MCF 10A (cell line): ENCODE measurements at places on chromosomes 6 and 20. TPM values are rescaled to one million over a fixed set of nuclear protein-coding genes. Genes with fewer than 3 reads are reported as not detected.

Gene FHL5
- not detected in 2 replicates for total RNA-seq

Gene FAM184A
- total RNA-seq, result 1.3 and 2.2 TPM in 2 replicates

- no peak overlapping the region for H3K27ac ChIP-seq
- no peak for DNase-seq
These were observed 205.3 kb downstream of the NFATC2 start for GRCh38 chr20:51337126-51337805.

Gene PPP1R16B
- total RNA-seq, result not detected in 2 replicates

Gene CNR1
- 0.16 TPM in 1 of 2 replicates, not detected in the other for total RNA-seq

DNA sequence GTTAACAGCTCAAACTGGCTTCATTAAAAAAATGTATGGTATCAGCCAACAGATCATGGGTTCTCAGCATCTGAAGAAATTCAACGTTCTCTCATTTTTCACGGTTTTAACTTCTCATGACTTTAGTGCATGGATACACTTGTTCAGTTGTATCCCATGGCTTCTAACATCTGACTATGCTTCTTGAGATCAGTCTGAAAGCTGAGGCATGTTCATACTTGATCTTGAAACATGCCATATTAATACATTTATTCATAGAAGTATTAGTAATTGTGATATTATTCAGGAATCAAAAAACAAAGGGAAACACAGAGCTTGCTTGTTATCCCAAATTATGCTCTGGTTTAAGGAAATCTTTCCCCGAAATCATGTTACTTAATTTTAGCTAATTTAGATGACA, 649.4 kb downstream of the PRKN start:
- H3K4me3 ChIP-seq, result no peak overlapping the region
- no peaks in the 10 kb centered on the region for H3K36me3 ChIP-seq
- H3K4me1 ChIP-seq, result no peaks in the 10 kb centered on the region
- no peak for DNase-seq

Gene FAM83C
- total RNA-seq, result not detected in 2 replicates

- no peak overlapping the region for H3K27ac ChIP-seq
- H3K4me1 ChIP-seq, result no peaks in the 10 kb centered on the region
- H3K36me3 ChIP-seq, result peaks cover 29% of the 10 kb centered on the region
- H3K27me3 ChIP-seq, result no peaks in the 10 kb centered on the region
- no peak overlapping the region for H3K4me3 ChIP-seq
These were observed 34.2 kb upstream of the C20orf203 start for GRCh38 chr20:32707691-32708581.

- no peak overlapping the region for H3K4me3 ChIP-seq
- peaks cover under 1% of the 10 kb centered on the region for H3K4me1 ChIP-seq
- H3K27ac ChIP-seq, result peak overlapping the region; percentile 33
- DNase-seq, result no peak
- peaks cover 22% of the 10 kb centered on the region for H3K36me3 ChIP-seq
These were observed 15.2 kb downstream of the DEF6 start for GRCh38 chr6:35312807-35313206.

DNA sequence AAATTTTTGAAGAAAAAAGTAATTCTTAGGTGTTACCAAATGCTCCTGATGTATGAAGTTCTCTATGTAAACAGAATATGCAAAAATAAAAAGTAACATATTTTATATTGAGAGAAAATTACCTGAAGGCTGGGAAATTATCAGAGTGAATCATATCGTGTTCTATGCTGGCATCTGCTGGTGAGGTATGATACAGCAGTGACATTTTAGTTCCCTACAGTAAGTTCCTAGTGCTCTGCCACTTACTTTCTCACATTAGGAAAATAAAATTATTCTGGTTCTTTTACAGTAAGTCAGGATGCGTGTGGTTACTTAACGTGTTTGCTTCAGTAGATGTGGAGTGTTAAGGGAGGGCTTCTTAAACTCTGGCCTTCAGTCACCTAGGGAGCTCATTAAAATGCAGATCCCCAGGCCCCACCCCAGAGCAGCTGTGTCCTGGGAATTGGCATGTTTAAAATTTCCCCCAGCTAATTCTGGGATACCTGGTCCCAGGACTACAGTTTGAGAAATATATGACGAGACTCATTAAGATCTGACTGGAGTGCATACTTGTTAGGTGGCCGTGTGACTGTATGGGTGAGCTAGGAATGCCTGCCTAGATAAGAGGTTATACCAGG, 3.2 kb downstream of the ACTR5 start:
- H3K27ac ChIP-seq, result no peak overlapping the region
- H3K36me3 ChIP-seq, result peaks cover 46% of the 10 kb centered on the region
- no peaks in the 10 kb centered on the region for H3K27me3 ChIP-seq
- DNase-seq, result peak; percentile 51
- H3K4me1 ChIP-seq, result peaks cover 18% of the 10 kb centered on the region
- no peak overlapping the region for H3K4me3 ChIP-seq

Gene CENPB
- total RNA-seq, result 51.5 and 54.8 TPM in 2 replicates

Gene KCNQ2
- not detected in 2 replicates for total RNA-seq

GRCh38 chr6:168206186-168206585, 113.4 kb downstream of the DACT2 start:
- no peak overlapping the region for H3K4me3 ChIP-seq
- no peak for DNase-seq
- no peak overlapping the region for H3K27ac ChIP-seq
- no peaks in the 10 kb centered on the region for H3K36me3 ChIP-seq
- peaks cover 14% of the 10 kb centered on the region for H3K27me3 ChIP-seq

Gene MRAP2
- 0.15 and 0.33 TPM in 2 replicates for total RNA-seq

Gene NHLRC1
- total RNA-seq, result not detected in 2 replicates

- H3K4me3 ChIP-seq, result no peak overlapping the region
- no peaks in the 10 kb centered on the region for H3K27me3 ChIP-seq
- peaks cover 5% of the 10 kb centered on the region for H3K36me3 ChIP-seq
- H3K4me1 ChIP-seq, result peaks cover 5% of the 10 kb centered on the region
- DNase-seq, result no peak
These were observed 7.7 kb upstream of the CDK5RAP1 start for GRCh38 chr20:33408716-33409654.

DNA sequence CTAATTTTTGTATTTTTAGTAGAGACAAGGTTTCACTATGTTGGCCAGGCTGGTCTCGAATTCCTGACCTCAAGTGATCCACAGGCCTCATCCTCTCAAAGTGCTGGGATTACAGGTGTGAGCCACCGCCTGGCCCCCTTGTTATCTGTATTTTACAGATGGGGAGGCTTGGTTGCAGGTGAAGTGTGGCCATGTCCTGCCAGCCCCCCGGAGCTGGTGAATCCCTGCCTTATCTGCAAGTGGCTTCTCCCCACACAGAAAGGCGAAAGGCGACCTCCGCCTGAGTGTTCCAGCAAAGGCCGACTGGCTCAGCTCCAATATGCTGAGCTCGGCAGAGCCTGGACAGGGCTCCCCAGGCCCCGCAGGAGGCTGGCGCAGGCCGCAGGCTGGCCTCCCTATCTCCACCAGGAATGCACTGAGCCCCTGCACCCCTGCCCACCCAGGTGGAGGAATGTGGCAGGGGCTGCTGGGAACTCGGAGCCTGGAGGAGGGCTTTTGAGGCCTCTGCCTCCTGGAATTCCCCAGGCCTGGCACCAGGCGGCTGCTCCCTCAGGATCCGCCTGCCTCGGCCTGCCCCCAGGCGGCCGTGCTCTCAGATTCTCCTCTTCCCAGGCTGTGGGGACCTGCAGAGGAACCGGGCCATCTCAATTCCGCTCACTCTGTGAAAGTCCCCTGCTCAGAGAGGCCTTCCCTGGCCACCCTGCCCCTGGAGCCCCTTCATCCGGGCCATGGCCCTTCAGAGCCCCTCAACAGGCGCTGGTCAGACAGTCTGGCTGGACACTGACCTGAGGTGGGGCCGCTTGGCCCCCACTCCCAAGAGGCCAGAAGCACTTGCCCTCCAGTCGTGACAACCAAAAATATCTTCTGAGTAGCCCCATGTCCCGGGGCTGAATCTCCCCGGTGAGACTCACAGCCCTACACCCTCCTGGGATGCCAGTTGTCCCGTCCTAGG, 9.3 kb upstream of the LAMA5 start:
- no peak overlapping the region for H3K27ac ChIP-seq
- DNase-seq, result peak; percentile 52
- H3K4me3 ChIP-seq, result no peak overlapping the region
- H3K27me3 ChIP-seq, result no peaks in the 10 kb centered on the region
- H3K4me1 ChIP-seq, result peaks cover 11% of the 10 kb centered on the region

DNA sequence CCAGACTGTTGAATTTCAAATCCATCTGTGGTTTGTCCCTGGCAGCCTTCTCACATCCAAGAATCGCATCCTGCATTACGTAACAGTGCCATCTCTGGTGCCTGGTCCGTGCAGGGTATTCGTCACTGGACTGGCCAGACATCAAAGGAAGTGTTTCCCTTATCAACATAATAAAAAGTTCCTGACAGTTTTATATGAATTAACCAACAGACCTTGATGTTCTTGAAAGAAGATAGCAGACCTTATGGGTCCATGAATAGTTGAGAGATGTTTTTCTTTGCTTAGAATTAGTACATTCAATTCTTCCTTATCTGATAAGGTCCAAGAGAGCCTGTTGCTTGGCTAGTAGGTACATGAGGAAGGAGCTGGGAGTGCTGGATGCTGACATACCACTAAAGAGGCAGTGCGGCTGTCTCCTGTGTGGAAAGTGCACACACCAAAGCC, 77.6 kb downstream of the PHACTR2 start:
- peaks cover 7% of the 10 kb centered on the region for H3K36me3 ChIP-seq
- peak; percentile 50 for DNase-seq
- no peaks in the 10 kb centered on the region for H3K4me1 ChIP-seq
- H3K27me3 ChIP-seq, result no peaks in the 10 kb centered on the region
- H3K4me3 ChIP-seq, result no peak overlapping the region
- H3K27ac ChIP-seq, result no peak overlapping the region

DNA sequence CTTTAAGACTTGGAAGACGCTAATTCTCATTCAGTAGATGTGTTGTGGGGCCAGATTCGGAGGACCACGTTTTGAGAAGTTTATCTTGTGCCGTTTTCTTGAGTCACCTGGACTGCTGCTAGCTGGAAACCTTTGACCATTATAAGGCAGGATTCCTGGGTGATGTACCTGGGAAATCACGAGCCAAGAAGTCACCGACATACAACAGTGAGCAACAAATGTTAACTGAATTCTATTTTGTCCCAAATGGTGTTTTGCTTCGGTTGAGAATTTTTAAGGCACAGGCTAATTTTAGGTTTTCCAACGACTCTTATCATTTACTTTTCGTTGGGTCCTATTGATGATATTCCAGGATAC, 93.4 kb upstream of the BTN3A2 start:
- DNase-seq, result no peak
- no peaks in the 10 kb centered on the region for H3K27me3 ChIP-seq
- no peaks in the 10 kb centered on the region for H3K36me3 ChIP-seq
- peaks cover 6% of the 10 kb centered on the region for H3K4me1 ChIP-seq
- no peak overlapping the region for H3K27ac ChIP-seq

Gene MYB
- not detected in 2 replicates for total RNA-seq

Gene FILIP1
- 0.14 and 0.32 TPM in 2 replicates for total RNA-seq

GRCh38 chr20:16587066-16587465, 13.8 kb upstream of the KIF16B start:
- no peaks in the 10 kb centered on the region for H3K4me1 ChIP-seq
- DNase-seq, result no peak
- H3K27ac ChIP-seq, result no peak overlapping the region
- H3K36me3 ChIP-seq, result no peaks in the 10 kb centered on the region

GRCh38 chr20:32681175-32682084, 7.7 kb upstream of the C20orf203 start:
- no peak overlapping the region for H3K4me3 ChIP-seq
- H3K27ac ChIP-seq, result peak overlapping the region; percentile 25
- H3K27me3 ChIP-seq, result no peaks in the 10 kb centered on the region
- H3K36me3 ChIP-seq, result peaks cover 5% of the 10 kb centered on the region
- peak; percentile 79 for DNase-seq

Gene PHACTR1
- total RNA-seq, result not detected in 2 replicates

DNA sequence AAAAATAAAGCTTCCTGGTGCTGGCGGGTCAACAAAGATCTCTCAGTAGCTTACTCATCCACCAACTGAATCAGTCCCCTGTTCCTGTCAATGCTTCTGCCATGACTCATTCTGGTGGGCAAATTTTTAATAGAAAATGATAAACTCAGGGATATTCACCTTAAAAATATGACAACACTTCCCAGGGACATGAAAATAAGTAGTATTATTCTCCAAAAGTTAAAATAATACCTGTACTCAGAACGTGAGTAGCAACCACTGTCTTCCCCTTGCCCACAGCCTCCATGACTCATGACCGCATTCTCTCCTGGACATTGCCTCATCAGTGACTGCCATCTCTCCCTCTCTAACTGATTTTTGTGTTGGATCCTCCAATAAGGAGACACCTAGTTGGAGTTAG, 552.3 kb downstream of the KIF16B start:
- H3K4me1 ChIP-seq, result peaks cover 6% of the 10 kb centered on the region
- no peaks in the 10 kb centered on the region for H3K36me3 ChIP-seq
- H3K27ac ChIP-seq, result no peak overlapping the region
- H3K4me3 ChIP-seq, result no peak overlapping the region

DNA sequence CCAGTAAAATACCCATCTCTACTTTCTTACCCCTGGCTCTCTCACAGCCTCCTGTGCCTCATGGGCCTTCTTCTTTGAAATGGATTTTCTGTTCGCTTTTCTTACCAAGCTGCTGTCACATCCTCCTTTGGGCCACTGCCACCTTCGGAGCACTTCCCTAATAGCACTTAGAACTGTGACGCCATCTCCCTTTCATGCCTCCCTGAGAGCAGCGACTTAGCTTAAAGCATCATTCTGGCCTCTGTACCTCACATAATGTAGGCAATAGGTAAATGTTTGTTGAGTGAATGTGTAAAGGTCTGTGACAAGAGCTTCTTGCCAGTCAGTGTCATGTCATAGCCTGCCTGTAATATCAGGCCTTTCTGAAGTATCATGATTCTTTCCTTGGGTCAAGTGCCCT, 78.8 kb downstream of the ADGRG6 start:
- no peak for DNase-seq
- H3K4me1 ChIP-seq, result peaks cover 31% of the 10 kb centered on the region
- no peak overlapping the region for H3K4me3 ChIP-seq
- no peaks in the 10 kb centered on the region for H3K36me3 ChIP-seq
- H3K27me3 ChIP-seq, result no peaks in the 10 kb centered on the region

Gene PACRG
- total RNA-seq, result not detected in 2 replicates

DNA sequence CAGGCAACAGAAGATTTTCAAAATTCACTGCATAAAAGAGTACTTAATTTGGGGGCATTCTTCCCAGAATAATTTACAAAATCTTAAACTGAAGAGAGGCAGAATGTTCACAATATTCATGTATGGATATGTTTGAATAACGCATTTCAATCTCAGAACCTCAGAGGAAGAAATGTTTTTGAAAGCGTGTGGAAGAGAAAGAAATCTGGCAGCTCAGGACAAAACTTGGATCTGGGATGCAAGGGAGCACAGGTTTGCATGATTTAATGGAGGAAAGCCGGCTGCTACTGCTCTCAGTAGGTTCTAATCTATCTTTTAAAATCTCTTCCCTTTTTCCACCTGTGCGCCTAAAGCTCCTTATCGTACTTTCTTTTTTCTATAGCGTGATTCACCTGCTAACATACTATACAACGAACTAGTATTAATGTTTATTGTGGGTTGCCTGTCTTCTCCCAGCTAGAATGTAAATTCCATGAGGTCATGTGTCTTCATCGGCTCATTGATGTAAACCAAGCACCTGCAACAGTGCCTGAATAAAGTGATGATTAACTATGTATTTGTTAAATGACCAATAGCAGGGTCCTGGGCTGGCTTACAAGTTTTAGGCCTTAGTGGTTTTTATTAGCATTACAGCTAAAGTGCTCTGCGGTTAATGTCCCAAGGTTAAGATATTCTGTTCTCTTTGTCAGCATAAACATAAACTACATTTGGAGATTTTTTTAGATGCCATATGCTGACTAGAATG, 15.3 kb downstream of the PRL start:
- no peak overlapping the region for H3K27ac ChIP-seq
- H3K36me3 ChIP-seq, result no peaks in the 10 kb centered on the region
- H3K27me3 ChIP-seq, result no peaks in the 10 kb centered on the region
- no peak for DNase-seq
- no peak overlapping the region for H3K4me3 ChIP-seq

Gene SEC63
- total RNA-seq, result 204 and 264 TPM in 2 replicates
